ENCODE measurements at places on chromosomes 12 and 14.

DNA sequence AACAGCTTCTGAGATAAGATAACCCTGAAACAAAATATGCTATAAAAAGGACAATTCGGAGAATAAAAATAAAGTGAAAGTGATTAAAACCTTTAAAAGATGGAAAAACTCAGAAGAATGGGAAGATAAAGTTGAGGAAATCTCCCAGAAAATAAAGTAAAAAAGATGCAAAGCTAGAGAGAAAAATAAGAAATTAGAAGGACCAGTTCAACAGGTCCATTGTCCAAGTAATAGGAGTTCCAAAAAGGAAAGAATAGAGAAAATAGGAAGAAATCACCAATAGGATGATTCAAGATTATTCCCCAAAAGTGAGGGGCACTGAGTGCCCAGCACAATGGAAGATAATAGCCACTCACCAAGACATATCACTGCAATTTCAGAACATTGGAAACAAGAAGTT lies 4.8 kb upstream of the PRPF40B start:
- no peak for DNase-seq

- peak; percentile 95 for DNase-seq
Measured at GRCh38 chr12:95336387-95337067, 118.9 kb downstream of the VEZT start.

GRCh38 chr12:101902641-101903040 lies 25.3 kb downstream of the DRAM1 start:
- no peak for DNase-seq

GRCh38 chr14:74029136-74029535 lies 10.0 kb downstream of the BBOF1 start:
- DNase-seq, result no peak

- DNase-seq, result peak; percentile 99
Measured at GRCh38 chr12:54379398-54380201, 4.9 kb downstream of the ZNF385A start.

GRCh38 chr12:14072987-14073386 lies 91.6 kb upstream of the GRIN2B start:
- DNase-seq, result no peak

- DNase-seq, result no peak
Measured at GRCh38 chr12:38556647-38557046, 240.1 kb downstream of the ALG10B start.

GRCh38 chr14:22802860-22803686 lies 12.2 kb downstream of the SLC7A7 start:
- DNase-seq, result no peak

DNA sequence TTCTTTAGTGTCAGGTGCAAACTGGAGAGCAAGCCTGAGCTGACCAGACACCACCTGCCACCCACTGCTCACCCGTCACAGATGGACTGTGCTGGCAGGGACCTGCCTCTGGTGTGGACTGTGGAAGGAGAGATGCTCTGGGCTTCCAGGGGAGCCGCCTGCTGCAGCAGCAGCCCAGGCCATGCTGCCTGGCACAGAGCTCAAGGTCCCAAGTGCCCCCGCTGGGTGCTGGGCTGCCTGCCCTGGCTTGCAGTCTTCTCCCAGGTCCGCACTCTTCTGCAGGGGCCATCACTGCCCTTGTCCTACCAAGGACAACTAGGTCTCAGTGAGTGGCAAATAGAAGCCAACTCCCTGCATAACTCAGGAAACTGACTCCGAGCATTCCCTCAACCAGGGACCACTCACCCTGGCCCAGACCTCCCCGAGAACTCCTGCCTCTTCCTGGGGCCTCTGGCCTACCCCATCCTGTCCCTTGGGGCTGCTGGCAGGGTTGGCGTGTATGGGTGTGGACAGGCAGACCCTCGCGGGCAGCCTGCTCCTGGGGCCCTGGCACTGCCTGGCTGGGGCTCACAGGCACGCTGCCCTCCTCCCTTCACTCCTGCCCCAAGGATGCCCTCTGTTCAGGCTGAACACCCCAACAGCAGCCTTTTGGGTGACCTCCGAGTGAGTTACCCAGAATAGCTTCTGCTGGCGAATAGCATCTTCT lies 9.3 kb downstream of the AMN start:
- no peak for DNase-seq

DNA sequence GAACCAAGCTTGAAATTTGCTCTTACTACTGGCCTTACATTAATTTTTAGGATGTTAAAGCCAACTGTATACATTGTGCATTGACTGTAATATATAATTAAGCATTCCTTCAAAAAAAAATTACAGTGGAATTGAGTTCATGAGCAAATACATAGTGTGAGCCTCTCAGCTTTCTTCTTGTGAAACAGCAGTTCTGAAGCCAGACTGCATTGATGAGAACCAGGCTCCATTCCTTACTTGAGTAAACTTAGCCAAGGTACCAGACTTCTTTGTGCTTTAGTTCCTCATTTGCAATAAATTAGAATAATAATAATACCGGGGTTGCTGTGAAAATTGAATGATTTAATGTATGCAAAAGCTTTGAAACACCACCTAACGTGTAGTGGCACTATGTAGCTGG lies 169.5 kb downstream of the ANO4 start:
- DNase-seq, result no peak

GRCh38 chr14:76937181-76938091 lies 91.1 kb downstream of the IRF2BPL start:
- peak; percentile 83 for DNase-seq

DNA sequence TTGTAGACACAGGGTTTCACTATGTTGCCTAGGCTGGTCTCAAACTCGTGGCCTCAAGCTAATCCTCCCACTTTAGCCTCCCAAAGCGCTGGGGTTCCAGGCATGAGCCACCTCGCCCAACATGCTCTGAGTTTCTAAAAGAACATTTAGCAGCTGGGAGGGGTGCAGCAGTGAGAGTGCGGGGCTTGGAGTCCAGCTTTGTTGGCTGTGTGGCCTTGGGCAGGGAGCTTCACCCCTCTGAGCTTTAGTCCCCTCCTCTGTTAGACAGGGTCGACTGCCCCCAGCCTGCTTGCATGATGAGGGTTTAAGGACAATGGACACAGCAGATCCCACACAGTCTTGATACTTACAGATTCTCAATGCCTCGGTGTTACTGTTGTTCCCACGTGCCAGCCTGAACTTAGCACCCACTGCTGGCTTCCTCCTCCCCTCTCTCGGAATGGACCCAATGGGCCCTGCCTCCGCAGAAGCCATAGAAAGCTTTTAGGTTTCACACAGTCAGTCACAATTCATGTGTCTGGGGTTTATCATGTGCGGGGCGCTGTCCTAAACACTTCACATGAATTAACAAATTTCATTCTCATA lies 54.6 kb downstream of the PSMA6 start:
- DNase-seq, result peak; percentile 55

DNA sequence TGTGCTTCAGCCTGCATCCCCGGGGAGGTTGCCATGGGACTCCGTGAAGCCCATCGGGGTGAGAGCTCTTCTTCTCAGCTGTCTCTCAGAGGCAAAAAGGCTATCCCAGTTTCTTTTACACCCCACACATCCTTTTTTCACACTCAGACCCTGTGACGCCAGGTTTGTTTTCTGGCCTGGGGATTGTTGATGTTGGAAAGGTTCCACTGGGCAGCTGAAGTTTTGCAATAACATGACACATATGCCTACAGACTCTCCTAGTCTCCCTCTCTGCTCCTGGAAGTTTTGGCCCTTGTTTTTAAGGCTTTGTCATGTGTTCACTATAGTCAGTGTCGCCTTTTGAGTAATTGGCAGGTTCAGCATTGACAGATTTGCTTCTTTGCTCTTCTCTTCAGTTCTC lies 118.6 kb downstream of the SMOC1 start:
- DNase-seq, result no peak

- peak; percentile 46 for DNase-seq
Measured at GRCh38 chr14:35400648-35401421, 3.7 kb downstream of the NFKBIA start.

DNA sequence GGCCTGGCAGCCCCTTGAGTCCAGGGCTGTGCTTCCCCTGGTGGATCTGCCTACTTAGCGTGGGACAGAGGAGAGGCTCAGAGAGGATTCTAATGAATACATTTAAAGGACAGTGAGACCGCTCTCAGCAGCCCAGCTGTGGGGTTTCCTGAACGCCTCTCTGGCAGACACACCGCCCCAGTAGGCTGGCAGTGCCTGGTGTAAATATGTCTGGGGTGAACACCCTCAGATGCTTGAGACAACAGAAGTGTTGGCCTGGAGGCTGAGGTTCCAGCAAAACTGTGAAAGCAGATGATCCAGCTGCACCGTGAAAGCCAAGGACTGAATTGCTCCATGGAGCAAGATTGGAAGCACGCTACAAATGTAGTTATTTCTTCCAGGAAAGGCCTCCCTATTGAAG lies 55.1 kb downstream of the LRRC74A start:
- DNase-seq, result no peak

DNA sequence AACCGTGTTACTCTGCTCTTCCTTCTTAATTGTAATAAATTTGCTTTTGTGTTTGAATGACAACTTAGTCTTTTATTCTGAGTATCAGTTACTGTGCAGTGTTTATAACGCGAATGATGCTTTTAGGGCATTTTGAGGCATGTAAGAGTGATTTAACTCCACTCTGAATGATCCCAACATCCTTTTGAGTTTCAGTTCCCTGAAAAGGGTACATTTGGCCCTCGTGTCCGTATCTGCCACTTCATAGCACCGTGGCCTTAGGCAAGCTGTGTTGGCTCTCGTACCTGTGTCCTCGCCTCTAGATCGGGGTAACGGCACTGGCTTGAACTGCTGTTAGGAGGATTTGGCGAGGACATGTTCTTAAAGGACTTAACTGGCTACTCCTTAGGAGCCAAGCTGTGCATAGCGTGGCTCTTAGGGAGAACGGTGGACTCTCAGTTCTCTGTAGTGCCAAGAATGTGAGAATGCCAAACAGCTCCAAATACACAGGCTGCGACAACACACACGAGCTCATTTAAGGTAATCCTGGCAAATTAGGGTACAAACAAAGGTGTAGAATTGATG lies 92.0 kb downstream of the PPP2R5C start:
- no peak for DNase-seq

GRCh38 chr12:127519779-127520178 lies 747.2 kb upstream of the TMEM132C start:
- no peak for DNase-seq

DNA sequence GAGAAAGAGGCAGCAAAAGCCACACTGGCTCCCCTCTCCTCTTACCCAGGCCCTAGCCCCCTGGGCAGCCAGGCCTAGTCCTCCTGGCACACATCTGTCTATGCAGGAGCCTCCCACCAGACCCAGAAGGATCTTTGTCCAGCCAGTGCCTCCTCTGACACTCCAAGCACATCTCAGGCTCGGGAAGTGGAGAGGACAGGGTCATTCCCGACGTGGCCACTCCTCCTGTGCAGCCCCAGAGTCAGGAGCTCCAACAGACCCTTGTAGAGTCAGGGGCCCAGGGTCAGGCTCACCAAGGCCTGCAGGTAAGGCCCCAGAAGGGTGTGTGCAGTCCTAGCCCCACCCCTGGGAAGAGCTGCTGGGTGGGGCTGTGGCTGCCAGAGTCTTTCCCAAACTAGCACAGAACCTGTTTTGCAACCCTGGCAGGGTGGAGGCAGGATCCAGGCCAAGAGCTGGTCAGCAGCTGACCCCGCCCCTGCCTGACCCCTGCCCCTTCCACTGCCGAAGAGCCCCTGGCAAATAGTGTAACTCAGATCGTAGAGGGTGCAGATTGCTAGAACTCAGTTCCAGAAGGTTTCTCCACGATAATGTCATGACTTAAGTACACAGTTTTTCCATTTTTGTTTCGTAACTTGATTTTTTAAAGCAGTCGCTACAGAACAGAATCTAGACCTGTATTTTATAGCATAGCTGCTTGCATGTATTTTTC lies 26.6 kb upstream of the PNMA1 start:
- peak; percentile 85 for DNase-seq

DNA sequence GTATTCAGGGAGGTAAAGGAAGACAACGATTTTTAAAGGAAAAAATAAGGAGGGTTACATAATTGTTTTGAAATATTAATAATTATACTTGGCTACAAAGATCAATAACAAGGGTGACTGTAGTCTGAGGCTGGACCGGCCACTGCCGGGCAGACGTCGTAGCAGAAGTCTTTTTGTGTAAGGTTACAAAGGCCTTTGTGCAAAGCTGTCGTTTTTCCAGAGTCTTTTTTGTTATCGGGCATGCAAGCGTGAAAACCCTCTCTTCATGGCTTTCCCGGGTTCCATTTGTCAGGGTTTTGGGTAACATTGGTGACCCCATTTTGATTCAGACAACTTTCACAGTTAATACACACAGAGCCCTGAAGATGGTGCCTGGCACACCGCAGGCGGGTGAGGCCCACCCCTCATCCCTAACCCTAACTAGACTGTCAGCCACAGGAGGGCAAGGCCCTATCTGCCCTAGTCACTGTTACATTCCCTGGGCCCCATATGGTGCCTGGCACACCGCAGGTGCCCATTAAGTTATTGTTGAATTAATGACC lies 31.3 kb downstream of the RILPL1 start:
- DNase-seq, result no peak

GRCh38 chr14:80275208-80275850 lies 64.0 kb upstream of the DIO2 start:
- no peak for DNase-seq

- DNase-seq, result no peak
Measured at GRCh38 chr14:70780396-70781075, 28.8 kb downstream of the MAP3K9 start.

- DNase-seq, result no peak
Measured at GRCh38 chr14:92595267-92595666, 81.7 kb downstream of the RIN3 start.

DNA sequence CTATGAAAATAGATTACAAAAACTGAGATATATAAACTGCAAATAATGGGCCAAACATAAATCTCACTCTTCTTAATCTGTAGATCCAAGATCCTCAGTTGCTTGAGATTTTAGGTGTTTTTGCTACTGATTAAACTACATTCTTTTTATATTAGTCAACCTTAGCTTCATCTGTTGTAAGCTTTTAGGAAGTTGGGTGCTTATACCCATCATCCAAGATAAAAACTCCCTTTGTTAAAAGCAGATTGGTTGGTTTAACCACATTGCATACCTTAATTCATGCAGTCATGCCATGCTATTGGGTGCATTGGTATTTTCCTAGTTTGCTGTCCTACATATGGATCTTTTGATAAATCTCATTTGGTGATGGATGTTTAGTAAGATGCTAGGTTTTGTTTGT lies 46.2 kb upstream of the DIP2B start:
- no peak for DNase-seq

GRCh38 chr14:105527826-105528585 lies 1.6 kb downstream of the TMEM121 start:
- DNase-seq, result peak; percentile 88

- DNase-seq, result no peak
Measured at GRCh38 chr14:96567289-96567899, 65.2 kb downstream of the PAPOLA start.

All from endodermal cell (in vitro differentiated cells).